ENCODE measurements at places on chromosomes 1 and 21.

DNA sequence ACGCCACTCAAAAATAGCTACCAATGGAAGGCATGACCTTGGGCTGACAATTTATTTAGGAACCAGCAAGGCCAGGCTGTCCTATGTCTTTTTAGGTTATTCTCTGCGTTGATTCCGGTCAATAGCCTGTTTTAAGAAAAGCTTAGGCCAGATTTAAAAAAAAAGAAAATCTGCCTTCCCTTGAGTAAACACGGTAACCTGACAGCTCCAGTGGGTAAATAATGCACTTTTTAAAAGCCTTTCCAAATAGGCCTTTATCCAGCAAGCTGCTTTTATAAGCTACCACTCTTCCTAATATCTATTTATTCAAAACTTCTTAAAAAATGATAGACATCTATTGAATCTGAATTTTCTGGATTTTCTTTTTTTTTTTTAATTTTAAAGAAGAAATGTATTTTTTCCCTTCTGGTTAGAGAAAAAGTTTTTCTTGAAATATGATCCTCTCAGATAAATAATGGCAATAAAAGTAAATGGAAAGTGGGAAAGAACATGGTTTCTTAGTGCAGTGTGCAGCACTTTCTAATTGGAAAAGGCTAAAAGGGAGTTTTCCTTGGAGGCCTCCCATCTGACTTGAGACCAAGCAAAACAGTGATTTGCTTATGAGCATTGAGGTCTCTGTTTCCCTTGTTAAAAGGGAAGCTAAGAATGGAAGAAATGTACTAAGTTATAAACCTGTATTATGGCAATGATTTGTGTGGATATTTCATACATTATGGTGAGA is 281.0 kb upstream of the RUNX1 start:
- no peak for DNase-seq

DNA sequence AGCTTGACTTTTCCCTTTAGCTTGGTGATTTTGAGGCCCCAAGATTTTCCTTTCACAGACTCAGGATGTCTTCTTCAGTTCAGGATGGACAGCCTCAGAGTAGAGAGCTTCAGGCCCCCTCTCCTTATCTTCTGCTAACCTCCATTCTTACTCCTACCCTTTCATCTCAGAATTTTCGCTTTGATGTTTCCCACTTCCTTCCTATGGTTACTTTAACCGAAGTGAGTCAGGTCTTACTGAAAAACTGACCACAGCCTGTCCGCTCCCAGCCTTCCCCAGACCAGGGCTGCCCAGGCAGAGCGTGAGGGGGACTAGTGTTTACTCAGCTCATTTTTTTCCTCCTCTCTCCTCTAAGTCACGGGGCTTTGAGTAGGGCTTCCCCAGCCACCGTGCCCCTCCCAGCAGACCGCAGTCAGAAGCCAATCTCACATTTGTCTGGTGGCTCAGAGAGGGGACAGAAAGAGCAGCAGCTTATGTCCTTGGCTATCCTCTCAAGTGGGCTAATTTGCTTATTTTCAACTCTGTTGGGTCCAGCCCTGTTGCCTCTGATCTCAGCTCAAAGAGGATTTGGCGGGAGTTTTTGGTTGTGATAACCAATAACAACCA is 4.2 kb upstream of the IL19 start:
- DNase-seq, result peak; percentile 49

DNA sequence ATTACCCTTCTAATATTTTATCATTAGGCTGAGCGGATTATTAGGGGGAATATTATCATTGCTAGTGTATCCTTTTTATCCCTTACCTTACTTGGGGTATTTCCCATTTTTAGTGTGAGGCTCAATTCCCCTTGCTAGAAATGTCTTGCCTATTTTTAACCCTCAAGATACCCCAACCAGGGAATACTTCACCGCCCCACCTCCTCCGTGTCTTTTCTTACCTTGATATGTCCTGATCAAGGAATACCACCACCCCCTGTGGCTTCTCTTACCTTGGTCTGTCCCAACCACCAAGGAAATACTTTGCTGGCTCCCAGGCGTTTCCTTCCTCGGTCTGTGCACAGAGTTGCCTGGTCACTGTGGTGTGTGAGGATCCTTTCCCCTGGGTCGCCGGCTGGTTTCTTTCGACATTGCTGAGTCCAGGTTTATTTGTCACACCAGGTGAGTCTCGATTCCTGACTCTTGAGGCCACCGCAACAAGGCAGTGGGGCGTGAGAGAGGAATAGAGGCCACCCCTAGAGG is 57.8 kb downstream of the SERINC2 start:
- no peak for DNase-seq

- peak; percentile 97 for DNase-seq
Measured at GRCh38 chr1:36385410-36386264, at the start of gene STK40. Gene STK40, minus strand, starts transcription at chr1:36385924. Its CDS starts 24,592 bp downstream, at chr1:36361332.

GRCh38 chr1:117201808-117202207 is 8.9 kb downstream of the VTCN1 start:
- no peak for DNase-seq

Measured in stimulated activated CD8-positive, alpha-beta memory T cell treated with anti-CD3 and anti-CD28 coated beads, Interleukin-12 subunit alpha, Interleukin-12 subunit beta, amount 100 ng/mL, for 1 hour (primary cell).